Stimulated activated CD4-positive, alpha-beta T cell treated with anti-CD3 and anti-CD28 coated beads, Interleukin-1b, Interleukin-23, amount 100 ng/mL, for 48 hours (primary cell): ENCODE measurements at places on chromosomes 2 and 18.

GRCh38 chr2:69817729-69818501 is 11.5 kb upstream of the GMCL1 start:
- no peak for DNase-seq

DNA sequence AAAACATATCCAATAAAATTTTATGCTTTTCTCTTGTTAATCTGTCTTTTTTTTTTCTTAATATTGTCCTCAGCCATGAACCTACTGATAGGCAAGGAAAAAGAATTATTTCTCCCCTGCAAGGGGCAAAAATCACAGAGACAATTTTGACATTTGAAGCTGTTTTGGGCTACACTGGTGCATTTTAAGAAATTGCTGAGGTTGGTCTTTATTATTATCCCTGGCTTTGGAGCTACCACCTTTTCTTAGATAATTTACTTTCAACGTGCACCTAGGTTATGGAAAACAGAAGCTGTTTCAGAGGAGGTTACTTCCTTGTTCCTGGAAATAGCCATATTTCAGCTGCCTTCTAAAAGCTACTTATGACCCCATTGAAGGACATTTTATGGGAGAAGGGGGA is 195.5 kb upstream of the KYNU start:
- DNase-seq = no peak

DNA sequence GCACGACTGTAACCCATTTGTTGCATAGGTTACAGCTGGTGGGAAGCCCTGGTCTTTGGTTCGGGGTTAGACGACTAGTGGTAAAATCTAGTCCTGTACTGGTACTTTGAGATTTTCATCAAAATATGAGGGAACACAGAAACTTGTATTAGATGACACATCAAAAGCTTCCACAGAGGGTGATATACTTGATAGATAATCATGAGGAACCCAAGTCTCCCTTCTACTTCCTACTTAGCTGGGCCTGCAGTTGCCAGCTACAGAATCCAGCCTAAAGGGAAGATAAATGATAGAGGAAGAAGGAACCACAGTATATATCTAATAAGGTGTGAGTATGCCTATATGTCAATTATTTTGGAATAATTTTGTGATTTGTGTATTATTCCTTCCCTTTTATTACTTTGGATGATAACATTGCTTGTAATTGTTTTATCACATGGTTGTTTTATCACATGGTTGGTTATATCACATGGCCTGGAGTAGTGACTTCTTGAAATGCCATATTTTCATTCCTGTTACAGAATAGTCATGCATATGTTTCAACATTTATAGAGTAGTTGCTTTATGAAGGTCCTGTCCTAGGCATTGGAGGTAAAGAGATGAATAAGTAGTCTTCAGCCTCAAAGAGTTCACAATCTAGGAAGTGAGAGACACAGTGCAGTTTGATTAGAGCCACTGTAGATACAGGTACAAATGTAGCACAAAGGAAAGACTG is 2.9 kb downstream of the AGPS start:
- DNase-seq = no peak

GRCh38 chr18:4248686-4249085 is 206.4 kb downstream of the DLGAP1 start:
- DNase-seq = no peak

DNA sequence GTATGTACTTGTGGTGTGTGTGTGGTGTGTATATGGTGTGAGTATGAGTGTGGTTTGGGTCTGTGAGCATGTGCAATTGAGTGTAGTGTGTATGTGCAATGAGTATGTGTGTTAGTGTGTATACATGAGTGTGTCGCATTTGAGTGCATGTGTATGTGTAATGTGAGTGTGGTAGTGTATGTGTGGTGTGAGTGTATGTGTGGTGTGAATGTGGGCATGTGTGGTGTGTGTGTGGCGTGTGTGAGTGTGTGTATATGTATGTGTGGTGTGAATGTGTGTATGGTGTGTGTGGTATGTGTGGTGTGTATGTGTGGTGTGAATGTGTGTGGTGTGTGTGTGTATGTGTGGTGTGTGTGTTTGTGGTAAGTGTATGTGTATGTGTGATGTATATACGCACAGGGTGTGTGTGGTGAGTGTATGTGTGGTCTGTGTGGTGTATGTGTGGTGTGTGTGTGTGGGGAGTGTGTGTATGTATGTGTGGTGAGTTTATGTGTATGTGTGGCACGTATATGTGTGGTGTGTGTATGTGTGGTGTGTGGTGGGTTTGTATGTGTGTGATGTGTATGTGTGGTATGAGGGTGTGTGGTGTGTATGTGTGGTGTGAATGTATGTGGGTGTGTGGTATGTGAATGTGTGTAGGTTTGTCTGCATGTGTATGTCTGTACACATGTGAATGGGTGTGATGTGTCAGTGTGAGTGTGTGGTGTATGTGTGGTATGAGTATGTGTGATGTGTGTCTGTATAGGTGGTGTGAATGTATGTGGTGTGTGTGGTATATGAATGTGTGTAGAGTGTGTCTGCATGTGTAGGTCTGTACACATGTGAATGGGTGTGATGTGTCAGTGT is 123.4 kb downstream of the DOCK10 start:
- no peak for DNase-seq

DNA sequence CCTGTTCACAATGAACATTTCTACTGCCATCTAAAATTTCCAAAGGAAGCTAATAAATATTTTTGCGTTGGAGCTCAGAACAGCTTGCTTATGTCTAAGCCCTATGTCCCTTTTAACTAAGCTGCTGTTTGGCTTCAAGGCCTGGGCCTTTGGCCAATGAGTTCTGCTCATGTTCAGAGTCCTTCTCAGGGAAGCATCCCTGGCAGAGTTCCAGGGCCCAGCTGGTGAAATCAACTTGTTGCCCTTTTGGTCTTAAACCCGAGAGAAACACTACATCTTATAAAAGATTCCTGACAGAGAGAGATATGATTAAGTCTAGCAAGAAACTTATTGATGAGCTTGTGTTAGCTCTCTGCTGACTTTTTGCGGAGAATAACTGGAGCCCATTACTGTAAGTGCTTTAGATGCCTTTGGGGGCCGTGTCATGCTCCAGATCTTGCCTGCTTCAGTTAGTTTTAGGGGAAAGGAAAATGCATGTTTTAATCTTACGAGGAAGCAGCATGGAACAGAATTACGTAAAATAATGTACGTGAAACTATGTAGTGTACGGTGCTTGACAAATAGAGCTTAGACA is 102.5 kb upstream of the NOSTRIN start:
- no peak for DNase-seq

DNA sequence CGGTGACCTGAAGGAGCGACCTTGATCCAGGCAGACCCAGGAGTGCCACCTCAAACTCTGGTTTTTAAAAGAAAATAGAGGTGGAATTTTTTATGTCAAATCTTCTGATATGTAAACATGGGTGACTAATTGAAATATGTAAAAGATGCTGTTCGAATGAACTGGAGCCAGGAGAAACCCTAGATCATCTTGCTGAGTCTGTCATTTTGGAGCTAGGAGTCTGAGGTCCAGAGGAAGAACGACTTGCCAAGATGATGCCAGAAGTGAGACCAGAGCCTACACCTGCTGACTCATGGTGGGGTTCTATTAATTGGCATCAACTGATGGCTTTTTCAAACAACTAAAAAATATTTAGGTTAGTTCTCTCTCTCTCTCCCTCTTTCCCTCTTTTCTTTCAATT is 74.1 kb downstream of the ACAA2 start:
- no peak for DNase-seq

- DNase-seq = no peak
Observed at GRCh38 chr2:241366678-241367077, 10.6 kb downstream of the FARP2 start.
